ENCODE measurements at places on chromosomes 5 and 9. TPM values are rescaled to one million over a fixed set of nuclear protein-coding genes. Genes with fewer than 3 reads are reported as not detected.
A peak's percentile ranks its signal among the peaks of the same experiment; 100 is the strongest.

DNA sequence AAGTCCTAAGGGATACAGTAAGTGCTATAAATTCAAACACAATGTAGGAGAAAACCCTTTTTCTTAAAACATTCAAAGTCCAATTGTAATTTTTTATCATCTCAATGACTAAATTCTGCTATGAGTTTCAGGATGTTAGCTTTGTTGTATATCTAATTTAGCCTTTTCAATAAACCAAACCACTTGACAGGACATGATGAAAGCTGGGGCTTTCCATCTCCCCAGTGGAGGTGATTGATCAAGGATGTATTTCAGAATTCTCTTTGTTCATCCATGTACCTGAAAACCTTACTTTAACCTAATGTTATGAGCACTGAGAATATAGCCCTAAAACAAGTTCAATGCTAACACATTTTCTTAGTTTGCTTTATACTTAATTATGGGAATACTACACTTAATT, 639.0 kb upstream of the ITGA1 start:
- no peak for DNase-seq

Gene OGN
- total RNA-seq = not detected

GRCh38 chr9:12696931-12697622, 3.9 kb downstream of the TYRP1 start:
- no peak for DNase-seq

GRCh38 chr9:118268046-118268445, 563.8 kb downstream of the TLR4 start:
- no peak for DNase-seq

Gene RALGDS
- total RNA-seq = 18.7 TPM

- no peak for DNase-seq
These were observed 203.7 kb upstream of the RORB start for GRCh38 chr9:74293479-74293878.

DNA sequence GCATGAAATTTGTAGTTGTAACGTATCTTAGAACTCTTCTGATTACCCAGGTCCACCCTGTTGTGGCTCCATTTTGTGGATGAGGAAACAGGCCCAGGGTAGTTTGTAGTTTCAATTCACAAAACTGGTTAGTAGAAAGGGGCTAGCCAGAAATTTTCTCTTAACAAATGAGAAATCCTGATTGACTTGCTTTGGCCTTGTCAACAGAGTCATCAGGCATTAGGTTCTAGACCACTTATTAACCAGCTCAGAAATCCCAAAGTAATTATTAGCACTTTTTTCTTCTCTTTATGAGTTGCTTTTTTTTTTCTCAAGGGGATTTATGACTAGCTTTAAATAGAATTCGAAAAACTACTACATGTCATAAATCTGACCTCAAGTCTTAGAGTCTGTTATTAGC, 160.2 kb downstream of the SH3GL2 start:
- DNase-seq = no peak

Gene OTULINL
- total RNA-seq = 18.3 TPM

Gene IL9
- total RNA-seq = not detected

Gene CTXN3
- total RNA-seq = not detected

Gene SLC27A6
- total RNA-seq = not detected

DNA sequence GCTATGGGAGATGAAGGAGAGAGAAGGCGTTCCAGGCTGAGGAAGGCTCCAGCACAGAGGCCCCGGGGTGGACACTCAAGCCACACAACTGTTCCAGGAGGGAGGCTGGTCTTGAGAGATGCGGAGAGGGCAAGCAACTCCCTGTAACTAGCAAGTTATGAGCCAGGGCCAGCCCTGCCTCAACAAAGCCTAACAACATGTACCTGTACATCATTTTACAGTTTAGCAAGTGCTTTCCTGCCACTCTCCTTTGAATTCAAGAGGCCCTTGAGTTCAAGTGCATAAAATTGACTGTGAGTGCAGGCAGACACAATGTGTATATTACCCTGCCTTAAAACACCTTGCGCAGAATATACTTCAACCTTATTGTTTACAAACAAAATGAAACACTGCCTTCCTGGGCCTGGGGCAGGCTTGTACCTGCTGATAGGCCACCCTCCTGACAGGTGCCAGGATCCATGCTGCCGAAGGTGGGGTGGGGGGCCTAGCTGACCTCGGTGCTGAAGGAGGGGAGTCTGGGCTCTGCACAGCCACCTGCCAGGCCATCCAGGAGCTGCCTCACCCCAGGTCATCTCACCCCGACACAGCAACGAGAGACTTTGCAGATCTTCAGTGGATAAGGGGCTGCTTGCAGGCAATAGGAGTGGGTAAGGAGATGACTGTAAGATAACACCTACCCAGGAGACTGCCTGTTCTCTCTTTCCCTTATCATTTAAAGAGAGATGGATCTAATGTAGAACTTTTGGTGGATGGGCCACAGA, 80.0 kb downstream of the PPARGC1B start:
- DNase-seq = no peak

Gene DPYSL3
- 106 TPM for total RNA-seq

DNA sequence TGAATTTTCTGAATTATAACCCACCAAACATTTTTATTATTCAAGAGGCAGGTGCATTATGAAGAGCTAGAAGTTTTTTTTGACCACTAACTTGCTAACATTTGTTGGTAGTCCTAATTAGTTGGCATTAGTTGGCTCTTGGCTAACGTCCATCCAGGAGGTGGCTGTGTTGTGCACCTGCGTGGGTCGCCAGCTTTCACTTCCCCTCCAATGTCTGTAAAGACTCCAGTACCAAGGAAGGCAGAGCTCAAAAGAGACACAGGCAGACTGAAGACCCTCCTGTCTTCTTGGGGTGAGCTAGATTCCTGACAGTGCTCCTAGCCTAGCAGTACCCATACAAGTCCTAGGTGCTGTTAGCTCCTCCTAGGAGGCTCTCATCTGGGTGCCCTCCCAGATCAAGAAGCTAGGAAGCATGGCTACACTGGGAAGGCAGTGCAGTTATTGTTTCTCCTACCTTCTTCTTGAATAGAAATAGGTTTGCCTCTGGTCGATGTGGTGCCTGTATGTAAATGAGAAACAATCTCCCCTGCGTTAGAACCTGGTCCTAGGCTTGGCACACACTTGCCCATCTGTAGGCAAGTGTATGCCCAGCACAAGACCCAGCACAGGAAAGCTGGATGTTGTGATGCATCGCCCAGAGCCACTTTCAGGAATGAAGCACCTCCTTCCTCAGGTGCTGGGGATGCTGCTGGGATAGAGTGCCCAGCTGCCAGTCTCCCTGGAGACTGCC, 190.9 kb downstream of the ICE1 start:
- no peak for DNase-seq

DNA sequence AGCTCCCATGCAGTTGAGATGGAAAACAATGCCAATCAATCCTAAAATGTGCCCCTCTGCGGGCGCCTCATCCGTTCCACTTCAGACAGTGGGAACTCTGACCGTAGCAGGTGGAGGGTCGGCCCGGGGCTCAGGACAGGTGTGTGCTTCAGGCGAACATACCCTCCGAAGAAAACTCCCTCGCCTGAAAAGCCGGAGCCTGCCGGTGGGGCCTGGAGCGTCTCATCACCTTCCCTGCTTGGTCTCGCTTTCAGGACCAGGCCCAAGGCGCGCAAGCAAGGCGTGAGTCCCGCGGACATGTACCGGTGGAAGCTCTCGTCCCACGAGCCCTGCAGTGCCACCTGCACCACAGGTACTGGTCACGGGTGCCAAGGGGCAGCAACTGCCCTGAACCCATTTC, 26.4 kb downstream of the ADAMTSL2 start:
- no peak for DNase-seq

Gene BHMT2
- not detected for total RNA-seq

- no peak for DNase-seq
These were observed 196.5 kb downstream of the TLE1 start for GRCh38 chr9:81492710-81493447.

Gene PPP3R2
- not detected for total RNA-seq

Gene PCDHB8
- total RNA-seq = not detected

Gene OR1Q1
- not detected for total RNA-seq

Gene IFNA13
- total RNA-seq = not detected

Gene SAPCD2
- total RNA-seq = 57.5 TPM

Gene DIRAS2
- total RNA-seq = 0.16 TPM

DNA sequence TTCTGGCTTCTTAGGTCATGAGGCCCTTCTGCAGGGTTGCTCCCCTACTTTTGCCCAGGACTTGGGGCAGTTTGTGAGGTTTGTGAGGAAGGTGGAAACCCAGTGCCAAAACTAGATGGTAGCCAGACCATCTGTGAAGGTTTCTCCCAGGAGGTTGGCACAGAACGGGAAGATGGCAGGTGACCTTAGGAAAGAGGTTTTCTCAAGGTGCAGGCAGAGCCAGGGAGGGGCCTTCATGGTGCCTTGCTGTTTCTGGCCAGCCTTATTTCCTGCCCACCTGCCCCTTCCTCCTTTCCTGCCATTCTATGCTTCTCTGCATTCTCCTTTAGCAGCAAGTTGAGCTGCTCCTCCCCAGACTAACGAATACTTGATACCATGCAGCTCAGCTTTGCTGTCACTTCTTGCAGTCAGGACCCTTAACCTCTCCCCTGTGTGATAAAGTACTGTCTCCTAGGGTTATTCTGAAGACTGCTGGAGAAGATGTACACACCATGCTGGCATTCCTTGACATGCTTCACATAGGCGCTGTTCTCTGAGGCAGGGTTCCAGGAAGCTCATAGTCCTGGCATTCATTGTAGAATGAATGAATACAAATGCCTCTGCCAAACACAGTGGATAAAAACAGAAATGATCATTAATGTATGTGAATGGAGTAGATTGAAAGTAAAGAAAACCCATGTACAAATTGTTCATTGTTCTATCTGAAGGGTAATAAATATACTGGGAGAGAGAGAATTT, 154.3 kb downstream of the KDM4C start:
- DNase-seq = no peak

Gene CDC23
- 60.7 TPM for total RNA-seq

Gene GLDC
- 320 TPM for total RNA-seq

GRCh38 chr5:108653201-108653600, 94.5 kb upstream of the FER start:
- no peak for DNase-seq

Gene ZNF483
- not detected for total RNA-seq

GRCh38 chr5:178438796-178439195, 151.4 kb downstream of the COL23A1 start:
- no peak for DNase-seq

Gene F12
- 13.3 TPM for total RNA-seq

Gene BAAT
- total RNA-seq = 1.3 TPM

DNA sequence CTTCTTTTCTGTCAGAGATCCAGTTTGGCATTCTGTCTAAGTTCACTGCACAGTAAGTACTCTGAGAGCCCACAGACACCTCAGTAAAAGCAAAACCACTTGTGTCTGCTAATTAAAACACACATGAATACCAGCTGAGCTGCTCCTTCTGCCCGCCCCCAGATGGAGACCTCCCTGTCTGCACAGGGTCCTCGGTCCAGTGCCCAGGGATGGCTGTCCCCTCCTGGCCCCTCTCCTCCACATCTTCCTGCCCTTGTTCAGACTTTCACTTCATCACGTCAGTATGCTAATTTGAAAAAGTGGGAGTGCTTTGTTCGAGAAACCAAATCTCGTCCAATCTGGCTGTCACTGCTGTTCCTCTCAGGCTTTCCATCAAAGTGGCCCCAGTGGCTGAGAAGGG, 43.5 kb downstream of the LIX1 start:
- DNase-seq = no peak

DNA sequence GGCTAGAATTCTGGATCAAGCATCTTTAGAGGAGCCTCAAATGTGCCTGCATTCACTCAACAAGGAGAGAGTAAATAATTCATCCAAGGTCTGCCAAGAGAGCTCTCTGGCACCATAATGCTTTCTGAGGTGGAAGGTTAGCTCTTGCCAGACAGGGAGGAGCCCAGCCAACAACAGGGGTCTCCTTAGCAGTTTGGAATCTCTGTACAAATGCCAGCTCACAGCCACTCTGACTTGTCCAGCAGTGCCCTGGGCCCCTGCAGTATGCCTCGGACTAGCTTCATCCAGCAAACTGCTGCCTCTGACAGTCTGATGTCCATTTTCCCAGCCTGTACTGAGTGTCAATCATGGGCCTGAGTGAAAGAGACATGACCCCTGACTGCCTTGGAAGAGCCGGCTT, 127.2 kb upstream of the SLC44A1 start:
- DNase-seq = no peak

GRCh38 chr5:153276151-153276550, 214.3 kb upstream of the GRIA1 start:
- peak; percentile 50 for DNase-seq

Gene SLC46A2
- not detected for total RNA-seq

Gene FBP2
- not detected for total RNA-seq

Gene TXNDC8
- not detected for total RNA-seq

DNA sequence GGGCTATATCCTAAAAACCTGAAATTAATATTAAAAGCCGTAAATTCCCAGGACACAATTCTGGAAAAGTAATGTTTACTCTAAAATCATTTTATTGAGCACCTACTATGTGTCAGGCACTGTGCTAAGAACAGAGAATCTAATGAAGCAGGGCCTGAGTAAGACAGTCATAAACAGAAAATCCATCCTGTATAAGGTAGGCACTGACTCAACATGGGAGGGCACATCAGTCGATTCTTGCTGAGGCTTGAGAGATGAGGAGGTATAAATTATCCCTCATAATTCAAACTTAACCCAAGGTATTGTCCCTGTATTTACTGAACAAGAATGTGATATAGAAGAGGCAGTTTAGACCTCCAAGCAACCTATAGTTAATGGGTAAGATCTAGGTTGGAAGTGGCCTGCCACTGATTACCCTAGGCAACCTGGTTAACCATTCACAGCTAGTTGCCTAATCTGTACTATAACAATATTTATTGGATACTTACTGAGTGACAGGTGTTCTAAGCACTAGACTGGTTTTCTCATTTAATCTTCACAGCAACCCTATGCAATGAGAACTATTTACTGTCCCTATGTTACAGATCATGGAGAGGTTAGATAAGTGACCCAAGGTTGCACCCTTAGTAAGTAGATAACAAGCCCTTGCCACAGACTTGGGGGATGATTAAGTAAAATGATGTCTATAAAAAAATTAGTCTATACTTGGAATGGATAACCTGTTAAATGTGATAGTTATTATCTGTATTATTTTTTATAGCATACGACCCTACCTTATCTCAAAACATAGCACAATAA, 317.7 kb downstream of the PDE4D start:
- DNase-seq = peak; percentile 52

- DNase-seq = no peak
These were observed 233.4 kb upstream of the RGMB start for GRCh38 chr5:98540056-98540455.

DNA sequence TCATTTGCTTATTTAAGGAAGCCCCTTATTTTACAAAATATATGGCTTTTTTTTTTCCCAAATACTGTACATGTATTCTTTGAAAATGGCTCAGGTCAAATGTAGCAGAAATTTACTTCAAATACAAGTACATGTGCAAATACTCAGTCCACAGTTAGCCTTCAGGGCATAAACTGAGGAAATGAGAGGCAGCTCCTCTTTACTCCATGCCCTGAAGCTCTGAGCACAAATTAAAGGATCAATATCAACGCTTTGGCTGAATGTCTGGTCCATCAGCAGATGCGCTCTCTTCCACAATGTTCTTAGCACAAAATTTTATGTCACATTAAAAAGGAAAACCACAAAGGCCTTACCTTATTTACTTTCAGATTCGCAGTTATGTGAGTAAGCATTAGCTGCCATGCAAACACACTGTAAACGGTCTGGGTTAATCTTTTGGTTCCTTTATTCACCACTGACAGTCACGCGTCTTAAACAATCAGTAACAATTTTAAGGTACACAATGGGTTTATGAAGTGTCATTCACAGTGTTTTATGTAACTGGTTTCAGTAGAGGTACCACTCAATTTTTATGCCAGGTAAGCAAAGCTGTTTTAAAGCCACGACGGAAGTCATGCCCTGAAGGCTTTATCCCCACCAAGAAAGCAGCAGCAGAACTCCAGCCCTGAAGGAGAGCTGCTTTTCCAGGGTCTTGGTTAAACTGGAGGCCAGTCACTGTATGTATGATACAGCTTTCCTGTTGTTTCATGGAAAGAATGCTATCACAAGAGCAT, 103.4 kb downstream of the OTULIN start:
- no peak for DNase-seq

Gene SGCD
- total RNA-seq = 0.28 TPM
